Fibroblast of mammary gland (primary cell): ENCODE measurements at places on chromosomes 6 and 20.

GRCh38 chr6:39079197-39080125, 30.9 kb downstream of the GLP1R start:
- no peak for DNase-seq

DNA sequence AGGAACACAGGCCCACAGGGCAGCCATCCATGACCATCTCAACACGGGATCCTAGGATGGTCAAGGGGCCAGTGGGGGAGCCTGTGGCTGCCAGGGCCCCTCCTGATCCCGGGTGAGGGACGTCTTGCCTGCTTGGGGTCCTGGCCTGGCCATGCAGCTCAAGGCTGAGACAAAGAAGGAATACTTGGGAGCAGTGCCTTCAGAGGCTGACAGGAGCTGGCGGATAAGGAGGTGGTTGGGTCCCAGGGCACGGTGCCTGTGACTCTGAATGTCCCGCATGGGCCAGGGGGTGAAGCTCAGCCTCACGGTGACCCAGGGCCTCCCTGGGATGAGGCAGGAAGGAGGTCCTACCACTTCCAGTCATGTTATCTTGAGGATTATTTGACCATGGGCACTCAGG, 95.2 kb downstream of the SMOC2 start:
- no peak for DNase-seq

DNA sequence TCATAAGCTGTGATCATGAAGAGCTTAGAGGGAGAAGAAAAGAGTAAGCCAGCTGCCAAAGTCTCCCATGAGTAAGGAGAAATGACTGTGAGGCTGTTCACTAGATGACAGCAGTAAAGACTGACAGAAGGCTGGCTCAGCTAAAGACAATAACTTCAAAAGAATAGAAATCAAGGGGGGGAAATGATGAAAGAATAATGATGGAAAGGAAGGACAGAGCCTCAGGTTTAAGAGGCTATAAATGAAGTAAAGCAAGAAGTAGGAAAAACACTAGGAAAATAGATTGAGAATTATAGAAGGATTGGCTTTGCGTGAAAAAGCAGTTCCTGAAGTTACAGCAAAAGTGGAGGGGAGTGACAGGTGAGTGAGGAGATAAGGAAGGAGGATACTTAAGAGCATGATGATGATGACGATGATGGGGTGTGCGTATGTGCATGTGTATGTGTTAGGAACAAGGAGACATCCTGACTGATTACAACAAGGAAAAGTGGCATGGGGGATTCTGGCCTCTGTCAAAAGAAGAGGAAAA, 48.2 kb downstream of the HBS1L start:
- DNase-seq, result peak; percentile 7

GRCh38 chr20:62500237-62500864, 24.6 kb upstream of the GATA5 start:
- DNase-seq, result peak; percentile 42

DNA sequence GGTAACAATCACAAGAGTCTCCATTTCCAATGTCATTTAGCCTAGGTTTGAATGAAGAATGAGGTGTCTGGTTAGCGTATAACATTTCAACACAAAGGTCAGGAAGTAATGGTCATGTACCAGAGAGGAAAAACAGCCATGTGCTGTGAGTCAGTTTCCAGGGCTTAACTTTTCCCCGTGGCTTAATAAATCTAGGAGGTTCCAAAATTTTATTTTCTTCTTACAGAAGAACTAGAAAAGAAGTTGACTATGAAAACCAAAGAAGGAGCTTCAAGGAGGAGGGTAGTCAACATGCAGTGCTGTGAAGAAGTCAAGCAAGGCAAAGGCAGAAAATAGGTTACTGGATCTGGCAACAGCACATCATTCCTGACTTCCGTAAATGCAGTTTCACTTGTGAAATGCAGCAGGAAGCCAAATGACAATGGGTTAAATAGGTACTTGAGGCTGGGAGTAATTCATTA, 8.4 kb upstream of the GABRR2 start:
- peak; percentile 76 for DNase-seq

- DNase-seq, result no peak
Measured at GRCh38 chr20:33014336-33015113, 7.0 kb downstream of the BPIFB2 start.

- DNase-seq, result no peak
Measured at GRCh38 chr6:47137073-47137472, 94.9 kb upstream of the ADGRF1 start.

- no peak for DNase-seq
Measured at GRCh38 chr6:85419046-85419759, 30.7 kb upstream of the NT5E start.

- no peak for DNase-seq
Measured at GRCh38 chr20:51363813-51364212, 178.7 kb downstream of the NFATC2 start.

DNA sequence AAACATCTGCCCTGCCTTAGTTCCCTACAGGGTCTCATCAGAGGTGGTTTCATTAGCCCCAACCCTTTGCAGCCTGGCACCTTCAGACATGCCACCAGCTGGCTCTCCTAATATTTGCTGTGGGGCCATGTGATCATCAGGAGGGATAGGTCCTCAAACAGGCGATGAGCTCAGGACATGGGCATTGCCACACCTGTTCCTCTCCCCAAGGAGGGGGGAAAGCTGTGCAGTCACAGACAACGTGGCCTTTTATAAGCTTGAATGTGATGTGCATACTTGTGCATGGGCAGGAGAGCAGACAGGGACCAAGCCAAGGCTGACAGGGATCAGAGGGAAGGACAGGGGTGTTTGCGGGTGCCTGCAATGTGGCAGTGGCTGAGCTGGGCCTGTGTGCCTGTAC, 78.8 kb upstream of the ZNFX1 start:
- no peak for DNase-seq

GRCh38 chr20:19872001-19872400, 113.9 kb downstream of the RIN2 start:
- no peak for DNase-seq

DNA sequence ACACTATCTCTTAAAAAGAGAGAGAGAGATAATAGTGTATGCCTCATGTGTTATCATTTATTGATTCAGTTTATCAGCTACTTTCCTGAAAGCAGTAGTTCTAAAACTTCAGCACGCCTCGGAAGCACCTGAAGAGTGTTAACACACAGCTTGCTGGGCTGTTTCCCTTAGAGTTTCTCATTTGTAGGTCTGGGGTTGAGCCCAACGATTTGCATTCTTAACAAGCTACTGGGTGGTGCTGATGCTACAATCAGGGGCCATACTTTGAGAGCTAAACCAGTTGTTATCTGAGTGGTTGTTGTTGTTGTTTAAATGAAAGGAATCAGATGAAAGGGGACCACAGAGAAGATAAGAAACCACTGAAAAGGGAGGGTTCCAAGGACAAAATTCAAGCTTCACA, 32.6 kb downstream of the SIM1 start:
- no peak for DNase-seq

DNA sequence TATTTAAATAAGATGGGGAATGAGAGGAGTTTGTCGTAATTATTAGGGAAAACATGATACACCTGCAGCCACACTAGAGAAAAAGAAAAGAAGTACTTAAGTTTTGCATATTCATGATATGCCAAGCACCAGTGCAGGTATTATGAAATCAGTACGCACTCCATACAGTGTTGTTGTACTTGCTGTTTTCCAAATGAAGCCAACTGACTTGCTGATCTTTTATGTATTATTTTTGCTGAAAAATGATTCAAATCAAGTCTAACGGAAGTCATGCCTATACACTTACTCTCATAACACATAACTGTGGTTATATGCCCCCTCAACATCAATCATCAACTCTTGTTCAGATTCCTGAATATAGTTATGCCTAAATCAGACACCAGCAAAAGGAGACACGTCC, 584.9 kb upstream of the EYS start:
- DNase-seq, result no peak

- no peak for DNase-seq
Measured at GRCh38 chr20:40637176-40637575, 51.9 kb downstream of the MAFB start.

DNA sequence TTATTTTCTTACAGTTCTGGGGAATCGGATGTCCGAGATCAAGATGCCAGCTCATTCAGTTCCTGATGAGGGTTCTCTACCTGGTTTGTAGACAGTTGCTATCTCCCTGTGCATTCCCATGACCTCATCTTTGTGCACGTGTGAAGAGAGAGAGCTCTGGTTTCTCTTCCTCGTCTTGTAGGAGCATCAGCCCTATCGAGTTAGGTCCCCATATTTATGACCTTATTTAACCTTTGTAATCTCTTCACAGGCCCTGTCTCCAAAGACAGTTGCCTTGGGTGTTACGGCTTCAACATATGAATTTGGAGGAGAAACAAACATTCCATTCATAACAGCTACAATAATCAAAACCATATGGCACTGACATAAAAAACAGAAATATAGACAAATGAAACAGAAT, 455.3 kb downstream of the HACE1 start:
- DNase-seq, result peak; percentile 1

- no peak for DNase-seq
Measured at GRCh38 chr20:24691901-24692351, 222.5 kb downstream of the SYNDIG1 start.

GRCh38 chr6:1468126-1468525, 78.8 kb downstream of the FOXF2 start:
- no peak for DNase-seq

- DNase-seq, result peak; percentile 81
Measured at GRCh38 chr6:36599791-36600209, 5.6 kb downstream of the SRSF3 start.

DNA sequence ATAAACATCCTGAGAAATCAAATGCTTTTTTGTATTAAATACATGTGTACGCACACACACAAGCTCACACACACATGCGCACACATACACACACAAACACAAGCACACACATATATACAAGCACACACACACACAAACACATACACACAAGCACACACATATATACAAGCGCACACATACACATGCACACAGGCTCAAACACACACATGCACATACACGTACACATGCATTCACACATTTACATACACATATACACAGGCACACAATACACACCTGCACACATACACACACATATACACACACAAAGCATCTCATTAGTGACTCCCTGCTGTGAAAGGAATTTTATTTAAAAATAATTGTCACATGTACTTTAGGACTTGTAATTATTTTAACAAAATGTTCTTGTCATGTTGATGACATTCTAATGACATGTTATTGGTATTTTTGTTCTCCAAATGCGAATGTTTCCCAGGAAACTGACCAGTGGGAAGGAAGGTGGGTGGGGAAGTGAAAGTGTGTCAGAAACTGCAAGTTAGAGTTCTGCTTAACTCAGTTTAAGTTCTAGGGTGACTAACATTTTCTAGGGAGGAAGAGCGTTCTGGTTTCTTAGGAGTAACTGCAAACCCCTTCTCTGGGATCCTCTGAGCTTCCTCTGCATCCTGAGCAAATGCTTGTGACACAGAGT, 113.9 kb upstream of the ZNF217 start:
- peak; percentile 71 for DNase-seq

DNA sequence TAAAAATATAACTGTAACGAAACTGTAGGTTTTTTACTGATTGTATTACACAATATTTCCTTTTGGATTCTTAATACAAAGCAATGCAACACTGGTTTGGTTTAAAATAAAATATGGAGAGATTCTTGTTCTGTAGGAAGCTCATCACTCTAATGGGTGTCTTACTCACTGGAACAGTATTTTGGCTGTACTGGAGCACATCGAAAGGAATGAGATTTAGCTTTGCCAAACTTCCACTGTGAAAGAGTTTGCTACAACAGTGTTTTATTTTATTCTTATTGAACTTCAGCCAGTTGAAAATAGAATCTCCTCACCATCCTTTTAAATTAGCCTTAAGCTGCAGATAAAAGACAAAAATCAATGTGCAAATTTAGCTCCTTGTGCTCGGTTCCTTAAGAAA, 230.7 kb upstream of the QKI start:
- peak; percentile 55 for DNase-seq

GRCh38 chr6:41224800-41225199, 3.3 kb upstream of the TREML4 start:
- DNase-seq, result no peak

DNA sequence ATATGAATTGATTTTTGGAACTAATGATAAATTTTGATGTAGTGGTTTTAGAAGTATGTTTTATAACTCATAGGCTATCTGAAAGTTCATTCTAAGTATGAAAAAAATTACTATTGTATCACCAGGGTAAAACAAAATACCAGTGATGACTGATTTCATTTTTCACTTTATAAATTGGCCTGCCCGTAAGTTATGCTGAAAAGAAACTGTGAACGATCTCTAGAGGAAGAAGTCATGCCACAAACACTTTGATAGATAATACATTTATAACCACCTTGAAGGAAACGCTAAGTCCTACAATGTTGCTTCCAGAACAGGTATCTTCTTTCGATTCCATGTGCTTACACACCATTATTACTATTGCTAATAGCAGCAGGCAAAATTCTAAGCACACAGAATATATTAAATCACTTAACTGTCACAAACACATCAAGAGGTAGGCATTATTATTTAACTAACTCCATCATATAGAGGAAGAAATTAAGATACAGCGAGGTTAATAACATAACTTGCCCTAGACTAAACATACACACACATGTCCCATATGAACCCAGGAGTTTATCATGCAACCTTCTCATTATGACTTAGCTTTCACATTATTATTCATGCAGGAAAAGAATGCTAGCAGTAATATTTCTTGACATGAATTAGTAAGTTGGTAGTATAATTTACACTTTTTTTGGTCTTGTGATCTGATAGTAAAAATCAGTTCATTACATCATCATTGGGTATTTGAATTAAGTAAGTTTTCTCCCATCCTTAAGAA, 44.7 kb downstream of the RGS17 start:
- no peak for DNase-seq

DNA sequence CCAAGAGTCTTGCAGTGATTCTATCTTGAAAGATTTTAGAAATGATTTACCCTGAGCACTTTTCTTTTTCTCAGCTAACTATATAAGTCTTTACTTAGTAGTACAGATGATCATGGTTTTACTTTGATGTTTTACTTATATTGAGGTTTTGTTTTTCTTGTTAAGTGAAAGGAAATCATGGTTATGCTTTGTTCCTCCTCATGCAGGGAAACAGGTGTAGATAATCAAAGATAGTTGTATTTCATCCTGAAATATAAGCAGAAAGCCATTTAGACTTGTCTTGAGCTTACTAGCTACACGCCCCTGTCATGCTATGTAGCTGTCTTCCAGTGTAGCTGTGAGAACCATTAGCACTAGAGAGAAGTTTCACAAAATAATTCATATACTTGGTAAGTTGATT, 113.9 kb downstream of the HIVEP1 start:
- no peak for DNase-seq
